ENCODE measurements at places on chromosomes 2 and 18.
A peak's percentile ranks its signal among the peaks of the same experiment; 100 is the strongest.

- no peak for DNase-seq
These were observed 30.5 kb downstream of the GPC1 start for GRCh38 chr2:240465765-240466578.

DNA sequence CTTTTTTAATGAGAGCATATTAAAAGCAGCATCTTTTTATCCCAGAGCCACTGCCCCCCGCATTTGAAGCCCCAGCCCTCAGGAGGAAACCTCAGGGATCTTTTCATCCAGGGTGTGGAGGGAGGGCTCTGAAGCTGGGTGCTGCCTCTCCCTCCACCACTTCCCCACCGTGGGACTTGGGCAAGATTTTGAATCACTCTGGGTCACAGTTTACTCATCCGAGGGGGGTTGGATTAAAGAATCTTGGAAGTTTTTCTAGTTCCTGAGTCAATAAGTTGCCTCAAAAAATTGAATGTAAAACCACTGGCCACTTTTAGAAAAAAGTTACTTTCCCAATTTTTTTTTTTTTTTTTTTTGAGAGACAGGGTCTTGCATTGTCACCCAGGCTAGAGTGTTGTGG, 62.0 kb upstream of the ANKRD44 start:
- no peak for DNase-seq

- no peak for DNase-seq
These were observed 65.3 kb upstream of the TAF1B start for GRCh38 chr2:9778012-9778411.

DNA sequence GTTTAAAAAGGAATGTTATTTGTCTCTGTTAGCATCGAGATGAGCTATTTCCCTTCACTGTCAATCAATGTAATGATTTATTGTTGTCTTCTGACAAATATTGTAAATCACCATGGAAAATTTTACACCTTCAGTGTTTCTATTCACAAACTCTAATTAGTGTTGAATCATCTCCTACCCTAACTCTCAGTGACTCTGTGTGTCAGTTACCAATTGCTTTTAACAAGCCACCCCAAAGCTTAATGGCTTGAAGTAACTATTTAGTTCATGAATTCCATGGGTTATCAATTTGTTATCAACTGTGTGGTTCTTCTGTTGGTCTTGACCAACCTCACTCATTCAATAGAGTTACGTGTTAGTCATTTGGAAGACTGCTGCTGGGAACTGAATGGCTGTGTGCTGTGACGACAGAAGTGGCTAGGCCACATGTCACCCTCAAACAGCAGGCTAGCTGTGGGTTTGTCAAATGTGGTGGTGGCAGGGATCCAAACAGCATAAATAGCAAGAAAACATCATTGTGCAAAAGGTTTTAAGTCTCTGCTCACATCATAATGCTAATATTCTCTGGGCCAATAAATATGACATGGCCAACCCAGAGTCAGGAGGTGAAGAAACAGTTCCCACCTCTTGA, 910.8 kb upstream of the CDH2 start:
- no peak for DNase-seq

DNA sequence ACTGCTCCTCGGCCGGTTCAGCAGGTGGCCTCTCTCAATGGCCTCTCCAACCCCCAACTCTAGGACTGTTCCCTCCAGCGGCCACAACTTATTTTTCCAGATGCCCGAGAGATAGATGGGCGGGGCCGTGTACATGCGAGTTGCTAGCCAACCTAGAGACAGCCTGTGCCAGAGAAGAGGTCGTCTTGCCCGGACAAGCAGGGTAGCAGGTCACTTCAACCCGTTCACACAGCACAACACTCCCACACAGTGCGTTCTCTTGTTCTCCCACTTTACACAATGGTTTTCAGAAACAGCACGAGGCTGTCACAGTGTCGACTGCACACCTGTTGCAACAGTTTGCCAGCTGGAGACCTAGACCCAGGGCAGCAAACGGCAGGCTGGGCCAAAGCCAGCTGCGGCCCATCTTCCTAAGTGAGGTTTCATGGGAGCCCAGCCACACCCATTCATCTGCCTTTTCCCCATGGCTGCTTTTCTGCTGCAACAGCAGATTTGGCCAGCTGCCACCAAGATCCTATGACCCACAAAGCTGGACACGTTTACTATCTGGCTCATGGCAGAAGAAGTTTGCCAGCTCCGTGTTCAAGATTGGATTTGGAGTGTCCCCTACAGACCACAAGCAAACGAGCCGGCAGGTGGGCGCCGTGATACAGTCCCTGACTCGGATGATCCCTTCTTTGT, 7.3 kb upstream of the PRLH start:
- DNase-seq = peak; percentile 33

Measured in left renal pelvis (tissue), 4 donors.